ENCODE measurements at places on chromosomes 1 and 21. TPM values are rescaled to one million over a fixed set of nuclear protein-coding genes. Genes with fewer than 3 reads are reported as not detected.

The CNIH3 gene
- not detected for total RNA-seq

DNA sequence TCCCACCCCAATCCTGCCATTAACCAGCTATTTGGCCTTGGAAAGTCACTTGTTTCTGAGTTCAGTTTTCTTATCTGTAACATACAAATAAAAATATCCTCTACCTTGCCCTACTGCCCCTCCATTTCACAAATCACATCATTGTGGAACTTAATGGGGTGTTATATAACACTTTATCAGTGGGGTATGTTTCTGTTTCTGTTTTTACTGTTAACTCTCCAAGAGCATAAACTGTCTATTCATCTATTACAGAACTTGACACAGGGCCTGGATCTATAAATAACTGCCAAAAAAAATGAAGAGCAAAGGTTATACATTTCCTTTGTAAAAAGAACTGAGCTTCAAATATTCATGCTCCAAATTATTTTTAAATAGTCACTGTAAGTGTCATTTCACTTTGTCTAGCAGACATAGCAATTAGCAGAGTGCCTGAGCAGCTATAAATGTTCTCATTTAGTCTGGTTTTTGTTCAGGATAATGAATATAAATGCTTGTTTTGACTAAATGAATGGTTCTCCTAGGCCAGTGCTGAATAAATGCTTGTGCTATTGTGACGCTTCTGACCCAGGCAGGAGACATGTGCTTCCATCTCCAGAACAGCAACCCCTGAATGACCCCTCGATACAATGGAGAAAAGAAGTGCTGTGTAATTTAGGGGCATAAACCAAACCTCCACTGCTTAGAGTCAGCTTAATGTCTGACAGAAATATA lies 7.4 kb downstream of the PIGM start:
- DNase-seq = no peak

DNA sequence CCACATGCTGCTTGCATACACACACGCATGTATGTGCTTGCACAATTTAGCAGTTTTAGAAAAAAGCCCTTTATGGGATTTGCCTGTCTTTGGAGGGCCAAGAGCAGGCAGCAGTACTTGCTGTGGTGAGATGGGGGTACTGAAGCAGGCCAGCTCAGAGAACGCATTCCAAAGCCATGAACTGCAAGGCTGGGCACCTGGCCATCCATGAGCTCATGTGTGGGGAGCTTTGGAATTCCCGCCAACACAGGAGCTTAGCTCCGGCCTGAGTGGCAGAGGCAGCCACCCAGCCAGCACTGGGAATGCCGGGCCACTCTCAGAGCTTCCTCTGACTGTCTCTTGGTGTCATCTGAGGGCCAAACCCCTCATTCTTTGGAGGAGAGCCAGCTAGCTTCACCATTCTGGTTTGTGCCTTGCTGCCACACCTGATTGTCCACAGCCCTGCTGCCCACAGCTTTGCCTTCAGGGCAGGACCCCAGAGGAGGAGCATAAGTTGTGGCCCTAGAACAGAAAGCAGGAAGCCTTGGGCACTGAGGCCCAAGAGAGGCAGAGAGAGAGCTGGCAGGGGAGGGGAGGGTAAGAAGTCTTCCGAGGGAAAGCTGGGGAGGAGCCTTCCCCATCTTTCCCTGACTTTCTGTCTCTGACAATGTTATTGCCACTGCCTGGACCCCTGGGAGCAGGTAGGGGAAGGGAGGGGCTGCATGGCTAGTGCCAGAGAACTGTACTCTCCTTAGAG lies 92.1 kb upstream of the POU3F1 start:
- peak; percentile 57 for DNase-seq

- DNase-seq = no peak
These were observed 671.7 kb downstream of the SMYD3 start for GRCh38 chr1:245835386-245835785.

DNA sequence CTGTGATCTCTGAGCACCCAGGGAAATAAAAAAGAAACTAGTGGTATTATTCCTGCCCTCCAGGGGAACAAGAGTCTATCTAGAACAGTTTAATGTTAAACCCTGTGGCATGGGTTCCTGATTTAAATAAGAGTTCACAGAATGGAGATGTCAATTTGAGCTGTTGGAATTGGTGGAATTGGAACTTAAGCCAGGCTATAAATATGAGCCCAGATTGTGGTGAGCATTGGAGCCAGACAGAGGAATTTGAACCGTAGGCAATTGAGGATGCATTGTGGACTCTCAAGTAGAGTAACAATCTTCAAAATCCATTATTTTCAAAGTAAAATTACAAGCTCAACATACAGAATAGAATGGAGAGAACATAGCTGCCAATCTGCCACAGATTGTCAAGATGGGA lies 98.2 kb downstream of the NEK7 start:
- DNase-seq = no peak

DNA sequence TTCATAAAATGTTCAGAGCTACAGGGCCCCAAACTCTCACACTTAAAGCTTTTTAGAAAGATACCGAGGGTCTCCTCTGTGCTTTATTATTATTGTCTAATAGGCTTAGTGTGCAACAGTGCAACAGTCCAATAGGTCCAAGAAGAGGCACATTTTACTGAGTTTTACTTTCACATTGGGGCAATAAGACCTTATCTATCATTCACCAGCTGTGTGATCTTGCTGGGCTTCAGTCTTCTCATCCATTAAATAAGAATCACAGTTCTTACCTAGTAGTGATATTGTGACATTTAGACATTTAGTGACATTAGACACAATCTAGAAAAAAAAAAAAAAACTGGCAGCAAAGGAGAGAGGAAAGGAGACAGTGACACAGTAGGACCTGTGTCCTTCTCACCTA lies 175.8 kb upstream of the NFIA start:
- DNase-seq = no peak

The OR2L2 gene
- 0.16 TPM for total RNA-seq

- peak; percentile 7 for DNase-seq
These were observed 21.1 kb downstream of the PRXL2B start for GRCh38 chr1:2607641-2608091.

DNA sequence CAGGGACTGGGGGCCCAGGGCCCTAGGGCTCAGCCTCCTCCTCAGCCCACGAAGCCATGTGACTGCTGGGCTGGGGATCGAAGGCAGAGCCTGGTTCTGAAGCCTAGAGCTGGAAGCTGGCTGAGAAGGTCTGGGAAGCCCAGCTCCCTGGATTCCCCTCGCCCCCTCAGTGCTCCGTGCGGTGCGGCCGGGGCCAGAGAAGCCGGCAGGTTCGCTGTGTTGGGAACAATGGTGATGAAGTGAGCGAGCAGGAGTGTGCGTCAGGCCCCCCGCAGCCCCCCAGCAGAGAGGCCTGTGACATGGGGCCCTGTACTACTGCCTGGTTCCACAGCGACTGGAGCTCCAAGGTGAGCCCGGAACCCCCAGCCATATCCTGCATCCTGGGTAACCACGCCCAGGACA lies 9.1 kb downstream of the ADAMTSL4 start:
- DNase-seq = peak; percentile 8

The CLDN14 gene
- not detected for total RNA-seq

- no peak for DNase-seq
These were observed 663.6 kb upstream of the PLXNA2 start for GRCh38 chr1:208907790-208908189.

DNA sequence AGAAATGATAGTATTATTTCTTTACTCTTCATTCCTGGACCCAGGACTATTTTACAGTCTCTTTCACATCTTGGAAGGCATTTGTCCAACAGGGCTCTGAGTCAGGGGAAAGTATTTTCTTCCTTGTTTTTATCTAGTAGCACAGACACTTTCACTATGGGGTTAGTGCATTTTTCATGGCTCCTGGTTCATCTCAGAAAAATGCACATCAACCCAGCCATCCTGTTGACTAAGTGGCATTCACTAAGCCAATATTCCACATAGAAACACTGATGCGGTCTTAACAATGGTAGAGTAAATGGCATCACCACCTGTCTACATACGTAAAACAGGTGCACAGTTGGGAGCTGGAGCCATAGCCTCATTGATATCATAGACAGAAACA lies 87.4 kb upstream of the C1orf21 start:
- DNase-seq = no peak

The NGF gene
- not detected for total RNA-seq

- DNase-seq = no peak
These were observed 4.6 kb downstream of the TNFRSF1B start for GRCh38 chr1:12171206-12172041.

The ACTA1 gene
- not detected for total RNA-seq
